ENCODE measurements at places on chromosomes 13 and 19.

DNA sequence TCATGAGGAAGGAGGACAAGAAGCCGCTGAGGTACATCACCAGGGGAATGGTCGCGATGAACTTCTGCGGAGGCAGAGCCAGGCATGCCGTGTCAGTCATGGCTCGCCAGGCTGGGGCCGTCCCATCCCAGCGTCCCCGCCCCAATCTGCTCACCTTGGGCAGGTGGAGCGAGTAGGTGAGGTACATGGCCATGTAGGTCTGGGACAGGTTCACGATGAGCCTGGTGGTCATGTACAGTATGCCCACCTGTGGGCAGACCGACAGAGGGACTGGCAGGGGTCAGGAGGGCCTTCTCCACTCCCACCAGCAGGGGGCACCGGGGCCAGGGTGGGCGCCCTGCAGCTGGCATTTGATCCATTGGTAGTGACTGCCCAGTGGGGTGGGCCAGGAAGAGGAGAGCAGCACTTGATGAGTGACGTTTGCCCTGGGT is 8.3 kb downstream of the TEKTIP1 start:
- DNase-seq: no peak

DNA sequence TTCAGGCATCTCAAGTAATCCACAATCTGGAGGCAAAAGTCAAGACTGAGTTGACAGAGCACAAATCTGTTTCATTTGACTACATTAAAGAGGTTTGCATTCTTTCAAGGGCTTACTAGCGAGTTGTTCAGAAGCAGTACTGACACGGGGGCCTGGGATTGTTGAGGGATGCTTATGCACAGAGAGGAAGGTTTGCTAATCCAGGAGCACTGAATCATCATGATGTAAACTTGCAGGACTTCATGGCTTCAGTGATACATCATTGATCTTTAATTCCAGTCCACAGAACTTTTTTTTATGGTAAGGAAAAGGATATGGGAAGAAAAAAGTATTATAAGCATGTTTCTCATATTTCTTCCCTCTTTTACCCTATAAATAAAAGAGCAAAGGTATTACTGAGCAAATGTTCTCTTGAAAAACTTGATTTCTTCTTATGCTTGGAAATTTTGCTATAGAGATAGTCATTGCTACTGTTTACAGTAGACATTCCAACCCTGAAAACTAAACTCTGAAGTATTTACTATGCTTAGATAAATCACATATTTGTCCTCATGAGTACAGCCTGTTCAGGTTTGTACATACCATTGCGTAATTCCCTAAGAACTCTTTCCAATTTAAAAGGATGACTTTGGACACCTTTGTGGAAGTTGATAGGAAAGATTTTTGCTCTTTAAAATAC is 65.8 kb upstream of the KPNA3 start:
- DNase-seq: no peak

DNA sequence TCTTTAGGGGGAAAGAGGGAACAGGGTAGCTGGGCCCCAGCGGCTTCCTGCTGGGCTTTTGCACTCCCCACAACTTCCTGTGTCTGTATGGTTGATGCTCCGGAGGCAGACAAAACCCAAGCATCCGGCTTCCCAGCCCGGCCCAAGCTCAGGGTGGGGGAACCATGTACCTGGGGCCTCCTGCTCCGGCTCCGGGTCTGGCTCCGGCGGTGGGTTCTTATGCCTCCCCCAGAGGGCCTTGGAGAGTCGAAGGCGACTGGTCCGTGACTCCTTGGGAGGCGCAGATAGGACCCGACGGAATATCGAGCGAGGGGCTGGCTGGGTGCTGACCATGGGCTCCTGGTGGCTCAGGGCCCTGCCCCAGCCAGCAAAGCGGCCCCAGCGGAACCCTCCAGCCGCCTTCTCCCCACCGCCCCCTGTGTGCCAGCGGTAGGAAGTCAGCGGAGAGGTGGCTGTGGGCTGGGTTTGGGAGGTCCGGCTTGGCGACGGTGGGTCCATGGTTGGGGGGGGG is 428 bp downstream of the RASAL3 start:
- DNase-seq: no peak

DNA sequence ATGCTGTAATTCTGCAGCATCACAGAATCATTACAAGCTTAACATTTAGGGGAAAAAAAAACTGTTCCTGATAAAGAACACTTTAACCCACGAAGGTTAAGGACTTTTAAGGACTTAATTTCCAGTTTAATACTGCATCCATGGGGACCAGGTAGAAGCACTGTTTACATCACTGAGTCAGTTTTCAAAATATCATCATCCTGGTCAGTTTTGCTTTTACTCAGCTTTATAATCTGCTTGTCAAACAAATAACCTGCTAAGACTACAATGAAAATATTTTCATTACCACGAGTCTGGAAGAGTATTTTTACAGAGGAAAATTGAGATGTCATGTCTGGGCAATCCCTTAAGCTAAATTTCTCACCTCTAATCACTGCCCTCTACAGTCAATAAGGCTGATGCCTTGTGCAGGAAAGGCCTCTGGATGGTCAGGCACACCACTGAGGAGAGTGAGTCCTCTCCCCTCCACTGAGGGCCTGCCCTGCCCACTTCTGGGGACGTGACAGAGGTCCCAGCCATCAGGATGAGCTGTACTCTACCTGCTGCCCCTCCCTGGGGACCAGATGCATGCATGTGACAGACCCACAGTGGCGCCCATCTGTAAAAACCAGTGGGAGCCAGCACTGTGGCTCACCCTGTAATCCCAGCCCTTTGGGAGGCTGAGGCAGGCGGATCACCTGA is 31.0 kb downstream of the FOXO1 start:
- no peak for DNase-seq

DNA sequence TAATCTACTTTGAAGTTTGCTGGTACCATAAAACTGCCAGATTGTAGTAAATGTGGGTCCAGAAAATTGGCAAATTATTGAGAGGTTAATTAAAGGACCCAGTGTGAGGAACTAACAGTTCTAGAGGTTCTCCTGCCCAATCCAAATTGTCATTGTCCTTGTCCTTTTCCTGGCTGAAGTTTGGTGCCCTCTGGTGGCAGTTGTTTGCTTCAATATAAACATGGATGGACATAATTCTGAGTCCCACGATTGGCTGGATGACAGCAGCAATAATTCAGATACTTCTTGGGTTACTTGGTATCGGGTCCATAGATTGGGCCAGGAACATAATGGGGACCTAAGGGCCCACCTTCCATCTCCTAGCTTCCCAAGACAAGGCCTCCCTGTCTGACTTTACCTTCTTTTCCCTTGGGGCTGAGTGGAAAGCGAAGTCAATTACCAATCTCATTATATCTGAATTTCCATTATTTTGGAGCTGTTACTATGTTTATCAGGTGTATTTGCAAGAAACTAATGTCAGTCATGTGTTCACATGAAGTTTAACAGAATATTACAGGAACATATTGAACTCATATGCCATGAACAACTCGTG is 33.8 kb upstream of the GARRE1 start:
- DNase-seq: peak; percentile 42

DNA sequence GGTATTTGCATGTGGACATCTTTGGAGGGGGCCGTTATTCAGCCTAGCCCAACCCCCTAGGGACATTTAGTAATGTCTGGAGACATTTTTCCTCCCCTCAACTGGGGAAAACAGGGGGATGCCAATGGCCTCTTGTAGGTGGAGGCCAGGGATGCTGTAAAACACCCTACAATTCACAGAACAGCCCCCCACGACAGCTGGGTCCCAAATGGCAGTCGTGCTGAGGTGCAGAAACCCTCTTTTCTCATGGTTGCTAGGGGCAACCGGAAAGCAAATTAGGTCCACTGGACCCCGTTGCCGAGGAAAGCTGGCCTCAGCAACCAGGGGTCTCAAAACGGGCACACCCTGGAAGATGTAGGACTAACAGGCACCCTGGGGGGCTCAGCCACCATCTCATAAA is 14.6 kb downstream of the TMEM150B start:
- no peak for DNase-seq

- DNase-seq: no peak
Observed at GRCh38 chr19:45913874-45914830, at the start of gene NANOS2. TSS of gene NANOS2 (minus strand) at chr19:45914778. CDS start at chr19:45914693, 85 bp downstream.

DNA sequence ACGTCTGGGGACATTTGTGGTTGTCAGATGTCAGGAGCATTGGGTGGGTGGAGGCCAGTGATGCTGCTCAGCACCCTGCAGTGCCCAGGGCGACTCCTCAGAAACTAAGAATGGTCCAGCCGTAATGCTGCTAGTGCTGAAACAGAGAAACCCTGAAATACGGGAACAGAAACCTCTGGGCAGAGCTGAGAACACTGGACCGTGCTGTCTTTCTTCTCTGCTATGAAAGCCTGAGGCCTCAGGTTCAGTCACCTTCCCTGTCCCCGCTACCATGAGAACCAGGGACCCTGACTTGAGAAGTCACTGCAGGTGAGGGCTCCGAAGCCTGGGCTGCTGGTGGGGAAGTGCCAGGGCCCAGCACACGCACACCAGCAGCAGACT is 13.4 kb downstream of the CAPS start:
- no peak for DNase-seq

- DNase-seq: no peak
Observed at GRCh38 chr13:50410921-50411746, 395.9 kb downstream of the KCNRG start.

- DNase-seq: no peak
Observed at GRCh38 chr13:107097916-107098315, 530.0 kb upstream of the ARGLU1 start.

GRCh38 chr19:16326401-16327168 is 2.0 kb downstream of the KLF2 start:
- DNase-seq: no peak

DNA sequence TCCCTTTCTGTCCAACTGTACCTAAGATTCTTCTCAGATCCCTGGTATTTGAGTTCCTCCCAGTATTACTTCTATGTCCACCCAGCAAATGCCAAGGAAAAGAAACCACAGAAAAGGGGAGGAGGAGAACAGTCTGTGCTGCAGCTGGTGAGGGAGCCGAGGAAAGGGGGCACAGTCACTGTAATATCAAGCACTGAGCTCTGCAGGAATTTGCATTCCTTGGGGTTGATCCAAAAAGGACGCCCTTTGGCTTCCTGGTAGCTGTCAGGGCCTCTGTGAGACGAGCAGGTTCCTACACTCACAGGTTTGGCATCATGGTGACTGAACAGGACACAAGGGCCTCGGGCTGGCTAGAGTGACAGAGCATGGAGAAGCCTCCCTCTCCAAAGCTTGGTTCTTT is 273.4 kb downstream of the NHLRC3 start:
- DNase-seq: no peak

DNA sequence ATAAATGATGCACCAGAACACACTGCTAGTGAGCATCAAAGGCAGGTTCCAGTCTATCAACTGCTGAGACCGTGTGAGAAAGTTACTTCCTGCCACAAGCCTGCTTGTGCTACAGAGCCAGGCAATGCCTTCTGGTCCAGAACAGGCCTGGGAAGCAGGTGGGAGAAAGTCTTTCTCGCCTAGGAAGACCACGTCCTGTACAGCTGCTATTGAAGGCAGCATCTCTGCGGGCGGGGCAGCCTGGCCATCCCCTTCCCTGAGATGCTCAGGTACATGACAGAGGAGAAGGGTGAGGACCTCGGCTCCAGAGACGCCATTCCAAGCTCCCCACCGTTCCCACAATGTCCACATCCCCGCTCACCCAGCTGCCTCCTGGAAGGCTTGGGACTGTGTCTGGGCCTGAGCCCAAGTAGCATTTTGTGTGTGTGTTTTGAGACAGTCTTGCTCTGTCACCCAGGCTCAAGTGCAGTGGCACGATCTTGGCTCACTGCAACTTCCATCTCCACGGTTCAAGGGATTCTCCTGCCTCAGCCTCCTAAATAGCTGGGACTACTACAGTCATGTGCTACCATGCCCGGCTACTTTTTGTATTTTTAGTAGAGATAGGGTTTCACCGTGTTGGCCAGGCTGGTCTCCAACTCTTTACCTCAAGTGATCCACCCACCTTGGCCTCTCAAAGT is 3.4 kb downstream of the RFX1 start:
- peak; percentile 4 for DNase-seq

- DNase-seq: no peak
Observed at GRCh38 chr19:39533791-39534190, 1.1 kb upstream of the EID2B start.

GRCh38 chr13:40275636-40276035 is 390.8 kb downstream of the FOXO1 start:
- DNase-seq: no peak

DNA sequence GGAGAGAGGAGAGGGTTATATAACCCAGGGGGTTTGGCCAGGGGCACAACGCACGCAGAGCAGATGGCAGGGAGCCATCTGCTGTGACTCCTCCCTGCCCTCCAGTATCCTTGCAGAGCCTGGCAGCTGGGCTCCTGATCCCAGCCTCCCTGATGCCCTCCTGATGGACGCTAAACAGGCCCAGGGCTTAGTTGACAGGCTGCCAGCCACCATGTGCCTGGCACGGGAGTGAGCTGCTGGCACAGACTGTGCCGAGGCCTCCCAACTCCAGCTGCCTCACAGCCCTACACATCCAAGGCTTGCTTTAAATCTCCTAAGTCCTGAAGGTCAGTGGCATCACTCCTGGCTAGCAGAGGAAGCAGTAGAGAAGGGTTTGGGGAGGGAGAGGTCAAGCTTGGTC is 16.7 kb downstream of the SYDE1 start:
- no peak for DNase-seq

DNA sequence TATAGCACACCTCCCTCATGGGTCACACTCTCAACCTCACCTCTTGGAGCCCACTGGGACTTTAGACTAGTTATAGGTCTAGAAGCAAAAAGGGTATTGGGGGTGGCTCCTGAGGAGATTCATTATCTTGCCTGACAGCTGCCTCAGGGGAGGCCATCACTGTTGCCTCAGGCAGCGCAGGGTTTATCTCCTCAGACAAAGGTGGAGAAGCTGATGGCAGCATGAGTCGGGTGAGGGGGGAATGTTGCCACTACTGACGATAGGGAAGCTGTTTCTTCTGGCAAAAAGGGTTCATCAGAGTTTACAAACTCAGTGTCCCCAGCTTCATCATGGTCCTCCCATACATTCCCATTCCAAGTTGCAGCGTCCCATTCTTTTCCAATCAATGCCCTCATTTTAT is 562.4 kb downstream of the IRS2 start:
- no peak for DNase-seq

DNA sequence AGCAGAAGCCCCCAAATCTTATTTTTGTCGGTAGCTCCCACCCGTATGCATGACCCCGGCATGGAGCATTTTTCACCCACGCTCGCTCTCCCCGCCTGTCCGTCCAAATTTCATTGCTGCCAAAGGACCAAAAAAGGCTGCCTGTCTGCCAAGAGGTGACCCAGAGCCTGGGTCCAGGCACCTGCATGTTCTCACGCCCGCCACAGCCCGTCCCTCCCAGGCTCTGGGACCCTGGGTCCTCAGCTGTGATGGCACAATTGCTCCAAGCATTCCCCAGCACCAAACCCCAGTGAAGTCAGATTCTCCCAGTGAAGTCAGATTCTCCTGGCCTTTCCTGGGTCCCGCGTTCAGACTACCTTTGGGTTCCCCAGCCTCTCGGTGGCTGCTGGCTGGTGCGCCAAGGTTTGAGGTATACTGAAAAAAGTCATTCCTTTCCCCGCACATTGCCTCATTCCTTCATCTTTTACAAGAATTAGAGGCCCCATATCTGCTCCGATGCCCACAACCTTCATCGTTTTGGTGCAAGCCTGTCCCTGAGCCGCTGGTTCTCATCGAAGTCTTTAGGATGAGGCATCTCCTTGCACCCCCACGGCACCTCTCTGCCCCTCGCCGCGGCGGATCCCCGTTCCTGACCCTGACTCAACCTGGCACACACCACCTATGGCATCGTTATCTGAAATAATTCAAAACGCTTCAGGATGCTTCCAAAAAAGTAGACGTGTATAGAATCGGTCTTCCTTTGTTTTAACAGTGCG is 59.3 kb upstream of the F7 start:
- DNase-seq: no peak

GRCh38 chr19:49957262-49957915 is 3.6 kb downstream of the SIGLEC11 start:
- DNase-seq: no peak
